Right renal cortex interstitium (tissue), 3 donors: ENCODE measurements at places on chromosomes 12 and 14. TPM values are rescaled to one million over a fixed set of nuclear protein-coding genes. Genes with fewer than 3 reads are reported as not detected.

The EFS gene
- polyA plus RNA-seq: 29.5 TPM

The NOS1 gene
- 0.86 TPM for polyA plus RNA-seq

The SLC17A8 gene
- polyA plus RNA-seq: 0.24 TPM

The CCDC196 gene
- not detected for polyA plus RNA-seq

The PROX2 gene
- 0.86 TPM for polyA plus RNA-seq

The ASB2 gene
- 0.24 TPM for polyA plus RNA-seq

The DCN gene
- 516 TPM for polyA plus RNA-seq

The GLIPR1L1 gene
- polyA plus RNA-seq: 0.60 TPM

GRCh38 chr14:75030147-75030546, 21.1 kb downstream of the MLH3 start:
- DNase-seq: no peak

DNA sequence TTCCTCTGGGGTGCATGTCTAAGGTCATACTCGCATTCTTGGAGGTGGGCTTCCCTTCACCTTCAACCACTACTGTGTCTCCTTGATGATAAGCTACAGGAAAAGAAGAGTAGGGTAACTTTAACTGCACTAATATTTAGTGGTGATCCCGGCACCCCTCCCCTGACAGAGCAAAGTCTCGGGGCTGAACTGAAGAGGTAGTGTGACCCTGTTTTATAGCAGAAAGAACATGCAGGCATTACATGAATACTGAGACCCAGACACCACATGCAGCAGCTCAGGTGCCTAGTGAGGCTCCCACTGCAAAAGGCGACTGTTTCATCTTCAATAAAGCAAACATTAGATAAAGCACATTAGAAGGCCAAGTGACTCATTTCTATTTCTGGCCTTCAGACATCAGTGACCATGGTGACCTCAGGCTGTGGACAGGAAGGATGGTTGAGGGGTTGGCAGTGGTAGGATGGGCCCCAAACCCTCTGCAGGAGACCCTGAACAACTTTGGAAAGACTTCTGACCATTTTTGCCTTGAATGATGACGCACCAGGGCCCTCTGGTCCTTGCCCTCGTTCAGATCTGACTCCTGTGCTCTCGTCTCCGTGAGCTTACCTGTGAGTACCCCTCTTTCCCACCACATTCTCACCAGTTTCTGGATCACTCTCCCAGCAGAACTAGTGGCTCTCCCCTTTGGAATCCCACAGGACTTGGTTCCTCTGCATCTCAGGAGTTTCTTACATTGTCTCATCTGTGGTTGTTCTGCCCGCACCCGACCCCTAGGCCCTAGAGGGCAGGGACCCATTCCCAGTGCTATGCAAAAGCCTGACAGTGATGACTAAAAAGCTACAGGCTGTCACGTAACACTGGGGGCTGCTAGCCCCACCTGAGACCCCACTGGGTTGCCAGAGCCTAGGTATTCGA, 23.8 kb upstream of the JPH4 start:
- no peak for DNase-seq

GRCh38 chr12:104747955-104748354, 210.1 kb downstream of the SLC41A2 start:
- no peak for DNase-seq

DNA sequence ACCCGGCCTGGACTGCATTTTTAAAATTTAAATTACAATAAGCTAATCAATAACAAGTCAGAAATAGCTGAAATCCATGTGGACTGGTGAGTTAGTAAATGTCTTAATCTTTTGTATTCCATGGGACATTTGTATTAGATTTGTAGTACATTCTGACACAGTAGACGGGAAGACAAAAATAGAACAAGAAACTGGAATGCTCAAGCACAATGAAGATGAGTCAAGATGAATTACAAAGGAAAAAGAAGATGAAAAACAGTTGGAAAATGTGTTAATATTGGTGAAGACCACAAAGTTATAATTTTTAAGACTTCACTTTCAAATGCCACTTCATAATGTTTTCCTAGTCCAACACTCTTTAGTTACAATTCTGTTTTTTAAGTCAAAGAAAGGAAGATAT, 97.8 kb upstream of the FERMT2 start:
- DNase-seq: no peak

- no peak for DNase-seq
These were observed 15.8 kb downstream of the ITPR2 start for GRCh38 chr12:26817183-26817591.

DNA sequence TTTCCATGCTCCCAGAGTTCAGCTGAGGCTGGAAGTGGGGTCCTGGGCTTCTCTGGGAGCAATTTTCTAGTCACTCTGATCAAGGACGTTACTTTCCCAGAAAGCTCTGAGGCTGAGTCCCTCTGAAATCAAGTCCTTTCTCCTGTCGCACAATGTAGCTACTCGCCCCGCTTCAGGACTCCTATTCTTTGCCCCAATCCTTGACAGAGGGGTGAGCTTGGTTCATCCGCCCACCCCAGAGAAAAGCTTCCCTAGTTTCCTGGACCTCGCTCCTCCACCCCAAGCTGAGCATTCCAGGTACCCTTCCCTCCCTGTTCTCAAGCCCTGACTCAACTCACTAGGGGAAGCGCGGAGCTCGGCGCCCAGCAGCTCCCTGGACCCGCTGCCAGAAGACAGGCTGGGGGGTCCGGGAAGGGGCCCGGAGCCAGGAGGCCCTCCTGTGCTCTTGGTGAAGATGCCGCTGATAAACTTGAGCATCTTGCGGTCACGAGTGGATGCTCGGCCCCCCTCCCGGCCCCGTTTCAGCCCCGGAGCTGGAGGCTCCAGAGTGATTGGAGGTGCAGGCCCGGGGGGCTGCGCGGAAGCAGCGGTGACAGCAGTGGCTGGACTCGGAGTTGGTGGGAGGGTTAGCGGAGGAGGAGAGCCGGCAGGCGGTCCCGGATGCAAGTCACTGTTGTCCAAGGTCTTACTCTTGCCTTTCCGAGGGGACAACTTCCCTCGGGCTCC, 1.6 kb downstream of the AGAP2 start:
- DNase-seq: no peak

DNA sequence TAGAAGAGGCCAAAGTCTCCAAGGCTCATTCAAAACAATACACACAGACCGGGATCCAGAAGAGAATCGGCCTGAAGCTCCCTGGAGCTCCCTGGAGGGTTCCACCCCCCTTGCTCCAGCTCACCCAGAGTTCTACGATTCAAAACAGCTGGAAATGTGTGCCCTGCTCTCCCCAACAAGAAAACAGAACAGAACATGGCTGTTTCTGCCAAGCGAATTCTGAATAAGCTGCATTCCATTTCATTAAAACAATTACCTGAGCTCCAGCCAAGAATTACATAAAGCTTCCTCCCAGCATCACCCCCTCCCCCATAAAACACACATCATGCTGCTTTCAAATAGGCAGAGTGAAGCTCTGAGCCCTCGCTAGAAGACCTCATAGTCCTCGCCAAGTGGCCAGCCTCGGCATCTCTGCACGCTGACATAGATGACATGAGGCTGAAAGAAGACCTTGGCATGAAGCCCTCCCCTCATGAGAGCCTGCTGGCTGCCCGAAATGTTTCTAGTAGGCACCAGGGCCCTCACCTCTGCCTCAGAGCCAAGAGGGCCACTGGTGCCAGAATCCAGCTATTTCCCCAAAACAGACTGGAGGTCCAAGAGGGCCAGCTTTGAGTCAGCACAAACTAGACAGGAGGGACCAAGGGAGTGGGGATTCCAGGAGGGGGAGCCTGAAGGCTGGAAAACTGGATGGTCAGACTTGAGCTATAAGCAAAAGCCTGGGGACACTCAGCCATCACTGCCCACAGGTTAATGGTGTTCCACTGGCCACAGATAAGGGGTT, 8.3 kb downstream of the PXN start:
- DNase-seq: no peak

DNA sequence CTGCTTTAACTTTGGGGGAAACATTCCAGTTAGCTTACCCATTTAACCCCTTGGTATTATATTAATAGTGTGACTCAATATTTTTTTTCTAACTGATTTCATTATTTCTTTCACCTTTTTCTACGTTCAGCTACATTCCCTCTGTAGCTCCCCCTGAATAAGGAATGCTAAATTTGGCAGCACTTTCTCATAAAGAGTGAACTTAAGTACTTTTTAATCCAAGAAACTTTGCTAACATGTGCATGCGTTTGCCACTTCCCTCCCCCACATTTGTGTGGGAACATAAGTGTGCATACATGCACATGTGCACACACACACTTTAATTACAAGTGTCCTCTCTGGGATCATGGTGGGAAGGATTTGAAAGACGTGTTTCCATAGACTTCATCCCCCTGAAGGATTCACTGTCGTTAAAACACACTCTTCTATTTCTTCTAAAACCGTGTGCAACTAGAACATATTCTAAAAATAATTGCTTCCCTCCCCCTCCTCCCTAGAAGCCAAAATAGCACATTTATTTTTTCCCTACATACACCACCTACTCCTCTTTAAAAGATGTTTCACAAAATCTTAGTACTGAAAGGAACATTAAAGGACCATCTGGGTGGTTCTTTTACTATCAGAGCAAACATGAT, 142.6 kb downstream of the PPM1H start:
- no peak for DNase-seq

DNA sequence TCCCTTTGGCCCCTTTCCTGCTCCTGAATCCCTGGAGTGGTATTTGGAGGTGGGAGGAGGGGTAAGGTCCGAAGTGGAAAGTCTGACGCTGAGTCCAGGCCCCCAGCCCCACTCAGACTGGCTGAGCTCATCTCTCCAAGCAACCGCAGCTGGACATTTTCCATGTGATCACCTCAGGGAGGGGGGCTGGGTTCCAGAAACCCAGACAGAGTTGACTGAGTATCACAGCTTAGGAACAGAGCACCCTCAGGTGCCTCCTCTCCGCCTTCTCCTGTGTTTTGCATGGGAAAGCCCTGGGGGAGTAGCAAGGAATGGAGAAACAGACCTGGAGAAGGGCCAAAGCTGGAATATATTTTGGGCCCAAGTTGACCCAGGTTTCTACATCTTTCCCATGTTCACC, 8.0 kb upstream of the ITGA5 start:
- DNase-seq: no peak
